ENCODE measurements at places on chromosomes 5 and 9.
A peak's percentile ranks its signal among the peaks of the same experiment; 100 is the strongest.

- no peak for DNase-seq
Observed at GRCh38 chr5:137831526-137831925, 36.1 kb upstream of the MYOT start.

- DNase-seq, result no peak
Observed at GRCh38 chr9:3887221-3887653, 361.4 kb upstream of the RFX3 start.

DNA sequence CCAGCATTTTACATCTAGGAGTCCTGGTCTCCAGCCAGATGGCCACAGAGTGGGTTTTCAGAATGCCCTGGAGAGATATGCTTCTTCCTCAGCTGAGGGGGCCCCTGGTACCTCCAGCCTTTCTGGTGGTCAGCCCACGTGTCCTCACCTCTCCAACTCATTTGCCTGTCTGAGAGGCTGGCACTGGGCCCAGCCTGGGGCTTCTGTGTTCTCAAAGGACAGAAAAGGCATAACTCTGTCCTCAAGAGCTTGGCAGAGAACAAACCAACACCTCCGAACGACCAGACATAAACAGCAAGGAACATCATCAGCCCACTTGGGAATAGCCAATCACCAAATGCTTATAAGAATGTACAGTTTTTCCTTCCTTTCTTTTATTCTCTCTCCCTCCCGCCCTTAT lies 17.1 kb downstream of the ENG start:
- no peak for DNase-seq

DNA sequence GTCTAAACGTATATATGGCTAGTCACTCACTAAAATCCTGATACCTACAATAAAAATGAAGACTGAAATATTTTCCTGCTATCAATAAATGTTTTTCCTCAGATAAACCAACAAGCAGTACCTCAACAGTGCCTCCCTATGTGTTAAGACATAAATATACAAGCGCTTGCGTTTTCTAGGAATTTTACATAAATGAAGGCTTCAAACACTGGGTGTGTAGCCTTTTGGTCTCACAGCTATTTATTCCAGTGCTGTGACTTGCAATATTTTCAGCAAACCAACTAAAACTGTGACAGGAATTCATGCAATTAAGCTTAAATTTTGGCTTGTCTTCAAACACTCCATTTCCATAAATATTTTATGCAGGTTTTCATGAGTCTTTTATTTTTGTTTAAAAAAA lies 437.0 kb downstream of the BNC2 start:
- DNase-seq, result no peak

- no peak for DNase-seq
Observed at GRCh38 chr9:32580631-32581300, 7.8 kb upstream of the NDUFB6 start.

GRCh38 chr9:97376902-97377301 lies 35.0 kb upstream of the TDRD7 start:
- no peak for DNase-seq

DNA sequence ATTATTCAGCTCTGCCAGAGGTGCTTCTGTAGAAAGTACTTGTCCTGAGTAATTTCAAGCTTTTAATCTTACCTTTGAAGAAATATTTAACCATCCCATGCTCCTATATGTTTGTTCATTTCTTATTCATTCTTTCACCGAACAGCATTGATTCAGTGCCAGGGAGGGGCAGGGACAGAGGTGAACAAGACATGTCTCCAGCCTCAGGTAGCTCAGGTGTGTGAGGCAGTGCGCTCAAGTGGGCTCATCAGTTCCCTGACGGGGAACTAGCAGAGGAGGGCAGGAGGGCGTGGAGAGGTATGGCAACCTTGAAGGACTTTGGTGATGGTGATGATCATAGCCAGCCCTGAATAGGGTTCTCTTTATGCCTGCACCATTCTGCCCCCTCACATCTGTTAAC lies 25.9 kb downstream of the ERGIC1 start:
- no peak for DNase-seq

GRCh38 chr9:36800455-36800854 lies 227.8 kb downstream of the MELK start:
- no peak for DNase-seq

DNA sequence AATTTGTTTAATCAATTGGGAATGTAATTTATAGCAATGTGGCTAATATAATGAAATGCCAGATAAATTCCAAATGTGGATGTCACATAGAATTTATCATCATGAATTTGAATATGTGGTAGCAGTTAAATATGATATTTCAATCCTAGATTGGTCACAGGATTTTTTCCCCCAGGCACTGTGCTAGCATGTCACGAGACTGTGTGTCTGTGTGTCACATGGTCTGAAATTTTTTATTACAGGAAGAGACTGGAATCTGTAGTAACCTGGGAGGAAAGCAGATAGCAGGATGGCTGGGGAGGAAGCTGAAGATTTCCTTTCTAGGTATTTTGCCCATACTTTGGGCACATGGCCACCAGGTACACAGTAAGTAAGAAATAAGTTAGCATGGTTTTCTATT lies 35.4 kb upstream of the MSH3 start:
- no peak for DNase-seq

GRCh38 chr9:28264368-28264767 lies 691.1 kb upstream of the C9orf72 start:
- DNase-seq, result no peak

DNA sequence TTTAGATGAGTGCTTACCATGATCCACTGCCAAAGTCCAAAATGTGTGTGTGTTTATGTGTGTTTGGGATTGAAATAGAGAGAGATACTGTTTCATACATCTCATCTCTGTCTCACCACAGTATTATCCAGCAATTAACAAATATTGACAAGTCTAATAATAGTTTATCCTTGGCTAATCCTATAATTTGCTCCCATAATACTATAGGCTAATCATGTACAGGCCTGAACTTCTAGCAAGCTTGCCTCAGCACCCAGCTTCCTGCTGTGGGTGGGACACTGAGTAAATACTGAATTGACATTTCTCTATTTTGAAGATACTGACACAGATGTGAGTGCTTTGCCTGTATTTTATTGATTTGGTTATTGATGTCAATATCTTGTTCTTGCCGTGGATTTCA lies 35.3 kb upstream of the KCNV2 start:
- DNase-seq, result no peak

DNA sequence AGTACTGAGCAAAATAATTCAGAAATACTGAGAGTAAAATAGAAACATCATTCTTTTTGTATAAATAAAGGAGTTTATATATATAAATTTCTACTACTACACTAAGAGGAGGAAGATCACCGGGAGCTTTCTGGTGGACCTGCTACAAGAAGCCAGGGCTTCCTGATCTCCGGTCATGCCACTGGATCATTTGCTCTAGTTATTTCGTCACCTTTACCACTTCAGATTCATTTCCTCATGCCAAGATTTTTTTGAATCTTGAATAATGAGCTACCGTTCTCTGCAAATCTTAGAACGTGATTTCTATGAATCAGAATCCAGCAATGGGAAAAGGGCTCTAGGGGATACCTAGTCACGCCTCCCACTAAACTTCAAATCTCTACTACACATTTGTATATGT lies 51.9 kb upstream of the TBC1D9B start:
- DNase-seq, result no peak

DNA sequence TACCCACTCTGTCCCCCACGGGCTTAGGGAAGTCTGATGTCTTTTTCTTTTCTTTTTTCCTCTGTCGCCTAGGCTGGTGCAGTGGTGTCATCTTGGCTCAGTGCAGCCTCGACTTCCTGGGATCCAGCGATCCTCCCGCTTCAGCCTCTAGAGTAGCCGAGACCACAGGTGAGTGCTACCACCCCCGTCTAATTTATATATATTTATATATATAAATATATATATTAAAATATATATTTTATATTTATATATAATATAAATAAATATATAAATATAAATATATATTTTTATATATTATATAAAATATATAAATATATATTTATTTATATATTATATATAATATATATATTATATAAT lies 3.3 kb upstream of the ANXA2R start:
- no peak for DNase-seq

GRCh38 chr9:20582150-20582549 lies 40.1 kb downstream of the MLLT3 start:
- no peak for DNase-seq

- no peak for DNase-seq
Observed at GRCh38 chr9:6367128-6367890, 39.1 kb downstream of the TPD52L3 start.

- DNase-seq, result no peak
Observed at GRCh38 chr5:91175708-91176107, 207.4 kb downstream of the ARRDC3 start.

- DNase-seq, result no peak
Observed at GRCh38 chr5:158814521-158814920, 285.2 kb downstream of the EBF1 start.

DNA sequence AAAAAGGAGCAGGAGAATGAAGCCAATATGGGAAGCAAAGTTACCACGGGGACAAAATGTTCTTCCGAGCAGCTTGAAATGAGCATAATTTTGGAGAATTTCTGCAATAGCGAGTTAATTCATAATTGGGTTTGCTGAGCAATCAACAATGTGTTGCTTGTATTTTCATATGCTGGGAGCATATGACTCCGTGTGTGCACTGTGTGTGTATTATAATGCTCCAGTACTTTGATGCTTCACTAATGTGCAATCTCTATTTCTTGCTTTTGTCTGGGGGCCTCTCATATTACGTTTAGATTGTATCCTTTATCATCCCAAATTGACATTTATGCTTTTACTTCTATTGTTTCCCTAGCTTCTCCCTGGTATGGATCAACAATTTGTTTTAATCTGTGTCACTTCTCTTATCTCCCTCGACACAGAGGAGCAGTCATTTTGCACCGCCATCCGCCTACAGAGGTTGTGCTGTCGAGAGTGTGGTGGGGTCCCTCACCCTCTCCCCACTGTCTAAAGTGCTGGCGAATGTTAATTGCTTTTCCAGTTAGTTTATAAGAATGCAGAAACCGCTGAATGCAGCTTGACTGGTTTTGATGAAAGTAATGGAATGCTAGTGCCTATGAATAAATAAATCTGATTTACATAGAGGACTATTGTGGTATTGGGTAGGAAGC lies 372.5 kb upstream of the WWC1 start:
- DNase-seq, result no peak

DNA sequence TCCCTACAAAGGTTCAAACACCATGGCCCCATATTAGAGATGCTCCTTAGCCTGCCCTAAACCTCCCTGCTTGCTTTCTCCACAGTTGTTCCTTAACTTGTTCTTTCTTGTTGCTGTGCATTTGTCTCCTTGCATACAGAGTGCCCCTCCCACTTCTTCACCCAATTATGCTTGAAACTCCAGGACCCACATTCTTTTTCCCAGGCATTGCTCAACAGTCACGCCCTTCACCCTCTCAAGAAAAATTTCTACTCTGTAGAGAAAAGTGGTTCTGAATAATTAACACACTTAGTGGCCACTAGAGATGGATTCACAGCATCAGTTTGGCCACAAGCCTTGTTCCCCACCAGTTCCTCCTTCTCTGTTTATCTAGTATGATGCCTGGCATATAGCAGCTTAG lies 57.7 kb downstream of the NREP start:
- DNase-seq, result no peak

DNA sequence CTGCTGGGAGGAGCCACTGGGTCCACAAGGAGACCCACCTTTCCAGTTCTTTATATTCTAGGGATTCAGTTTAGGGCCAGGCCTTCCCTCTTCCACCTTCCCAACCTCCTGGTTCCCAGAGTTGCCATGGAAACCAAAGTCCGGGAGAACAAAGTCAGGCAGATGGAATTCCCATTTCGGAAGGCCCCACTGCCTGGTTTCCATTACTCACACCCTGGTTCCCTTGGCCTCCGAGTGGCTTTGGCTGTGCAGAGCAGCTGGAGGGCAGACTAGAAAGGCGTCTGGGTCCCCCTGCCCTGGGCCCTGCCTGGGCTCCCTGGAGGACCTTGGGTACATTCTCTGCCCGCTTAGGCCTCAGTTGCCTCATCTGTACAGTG lies 136.1 kb downstream of the RGS3 start:
- DNase-seq, result no peak

- DNase-seq, result no peak
Observed at GRCh38 chr9:93684806-93685543, 108.6 kb downstream of the PHF2 start.

- no peak for DNase-seq
Observed at GRCh38 chr5:146042628-146043279, 62.6 kb downstream of the PLAC8L1 start.

DNA sequence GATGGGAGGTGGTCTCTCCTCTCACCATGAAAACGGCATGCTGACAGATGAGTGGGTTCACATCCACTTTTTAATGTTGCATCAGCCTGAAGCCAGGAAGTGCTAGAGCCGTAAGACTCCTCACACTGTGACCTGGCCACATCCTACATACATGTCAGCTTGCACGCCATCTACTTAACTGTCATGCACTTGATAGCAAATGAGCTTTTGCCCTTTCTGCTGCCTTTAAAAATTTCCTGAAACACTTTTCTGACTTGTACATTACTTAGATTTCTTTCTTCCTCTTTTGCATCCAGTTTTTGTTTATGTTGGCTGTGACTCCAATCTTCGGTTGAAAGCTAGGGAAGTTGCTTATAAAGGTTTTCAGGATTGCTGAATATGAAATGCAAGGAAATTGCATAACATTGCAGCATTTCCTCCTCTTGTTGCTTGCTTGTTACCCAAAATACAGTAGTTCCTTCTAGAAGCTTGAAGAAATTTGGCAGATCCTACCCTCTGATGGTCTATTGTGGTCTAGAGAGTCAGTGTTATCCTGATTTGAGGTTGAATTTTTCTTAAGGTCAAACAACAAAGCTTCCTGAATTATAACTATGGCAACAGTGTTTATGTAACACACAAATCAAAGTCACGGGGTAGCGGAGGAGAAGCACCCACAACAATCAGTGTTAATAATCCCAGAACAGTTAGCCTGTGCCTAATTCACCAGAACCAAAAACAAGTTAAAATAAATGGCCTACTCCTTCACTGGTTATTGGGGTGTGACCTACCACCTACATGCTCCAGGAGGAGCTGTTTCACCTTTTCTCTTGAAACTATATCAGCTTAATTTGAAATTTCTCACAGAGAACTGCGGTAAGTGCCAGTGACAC lies 232.5 kb downstream of the ARHGAP26 start:
- DNase-seq, result peak; percentile 64
